ENCODE measurements at places on chromosomes 11 and 22.

DNA sequence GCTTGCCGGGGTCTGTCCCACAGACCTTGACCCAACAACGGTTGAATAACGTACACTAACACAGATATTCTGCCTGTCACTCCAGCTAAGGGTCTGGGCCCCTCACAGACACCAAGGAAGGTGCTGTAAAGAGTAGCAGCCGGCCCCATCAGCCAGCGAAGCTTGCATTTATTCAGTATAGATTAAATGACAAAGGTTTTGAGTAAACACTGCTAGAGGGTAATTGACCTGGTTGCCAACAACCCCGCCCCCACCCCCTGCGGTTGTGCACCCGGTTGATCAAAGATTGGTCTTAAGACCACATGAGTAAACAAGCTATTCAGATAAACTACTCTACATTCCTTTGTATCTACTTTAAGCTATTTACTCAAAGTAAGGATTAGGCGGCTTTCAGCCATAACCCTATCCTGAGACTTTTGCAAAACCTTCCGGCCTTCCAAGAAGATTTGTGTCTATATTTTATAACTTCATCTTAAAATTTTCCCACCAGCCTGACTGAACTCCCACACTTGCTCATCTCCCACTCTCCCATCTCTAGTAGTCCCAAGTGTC, 4.8 kb upstream of the CKAP5 start:
- DNase-seq, result no peak

GRCh38 chr11:32610797-32611352, 27.2 kb downstream of the EIF3M start:
- DNase-seq, result no peak

DNA sequence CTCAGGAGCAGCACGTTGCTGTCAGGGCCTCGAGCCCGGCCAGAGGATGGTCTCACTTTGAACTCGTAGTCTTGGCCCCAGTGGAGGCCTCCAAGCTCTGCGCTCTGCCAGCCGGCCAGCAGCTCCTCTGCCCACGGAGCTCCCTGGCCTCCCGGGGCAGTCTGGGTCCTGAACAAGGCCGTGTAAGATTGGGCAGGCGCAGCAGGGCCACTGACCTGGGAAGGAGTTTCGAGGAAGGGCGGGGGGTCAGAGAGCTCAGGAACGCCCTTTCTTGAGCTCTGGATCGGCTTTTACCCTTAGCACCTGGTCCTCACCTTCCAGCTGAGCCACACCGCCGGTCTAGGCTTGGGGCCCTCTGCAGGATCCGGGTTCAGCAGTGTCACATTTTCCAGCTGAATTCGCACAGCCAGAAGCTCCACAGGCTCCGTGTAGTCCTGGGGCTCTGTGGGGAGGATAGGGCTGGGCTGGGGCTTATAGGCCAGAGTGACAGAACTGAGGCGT, 2.1 kb downstream of the ROBO4 start:
- DNase-seq, result no peak

- DNase-seq, result no peak
Measured at GRCh38 chr11:86202013-86202336, 42.6 kb upstream of the EED start.

GRCh38 chr11:1050581-1051355, 14.2 kb upstream of the MUC6 start:
- peak; percentile 71 for DNase-seq

- peak; percentile 87 for DNase-seq
Measured at GRCh38 chr22:28882878-28883656, at the start of gene ZNRF3. Gene ZNRF3 (plus strand): TSS chr22:28883572. CDS start chr22:28883767, 195 bp downstream.

- no peak for DNase-seq
Measured at GRCh38 chr11:75330291-75330690, 21.2 kb downstream of the ARRB1 start.

GRCh38 chr11:78651136-78651775, 76.6 kb upstream of the NARS2 start:
- no peak for DNase-seq

- no peak for DNase-seq
Measured at GRCh38 chr11:103396237-103396636, 287.0 kb downstream of the DYNC2H1 start.

DNA sequence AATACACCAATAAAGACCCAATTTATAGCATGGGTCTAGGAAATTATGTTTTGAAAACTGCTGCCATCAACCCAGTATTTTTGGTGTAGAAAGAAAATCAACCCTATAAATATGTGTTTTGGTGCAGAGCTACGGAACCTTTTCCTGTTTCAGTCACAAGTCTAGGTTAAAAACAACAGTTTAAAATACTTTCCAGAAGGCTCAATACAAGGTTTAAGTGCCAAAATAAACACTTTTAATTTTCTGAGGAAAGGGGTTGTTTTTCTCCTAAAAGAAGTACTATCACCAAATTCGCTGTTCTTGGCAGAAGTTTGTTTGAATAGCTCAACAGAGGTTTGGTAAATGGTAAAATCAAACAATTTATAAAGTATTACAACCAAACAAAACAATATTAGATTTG, 201.3 kb downstream of the TMEM135 start:
- no peak for DNase-seq

DNA sequence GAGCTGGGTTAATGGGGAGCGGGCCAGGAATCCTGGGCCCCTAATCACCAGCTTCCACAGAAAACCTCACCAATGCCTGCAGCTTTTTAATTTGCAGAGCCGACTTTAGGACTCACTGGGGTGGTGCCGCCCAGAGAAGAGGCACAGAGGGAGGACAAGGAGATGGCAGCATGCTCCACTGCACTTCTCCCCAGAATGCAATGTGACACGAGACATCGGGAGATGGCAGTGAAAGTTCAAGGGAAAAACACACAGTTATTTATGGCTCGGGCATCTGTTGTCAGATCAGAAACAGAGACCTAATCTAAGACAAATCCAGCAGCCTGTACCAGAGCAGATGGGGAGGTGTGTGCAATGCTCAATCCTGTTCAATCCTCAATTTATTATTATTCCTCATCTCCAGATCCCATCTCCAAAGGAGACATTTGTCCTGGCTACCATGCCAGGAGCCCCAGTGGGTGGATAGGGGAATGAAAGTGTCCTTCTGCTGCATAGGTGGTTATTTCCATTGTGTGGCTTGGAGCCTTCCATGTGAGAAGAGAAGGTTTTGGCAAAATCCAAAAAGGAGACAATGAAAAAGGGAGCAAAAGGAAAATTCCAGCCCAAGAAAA, 250.0 kb downstream of the NXPE2 start:
- no peak for DNase-seq

- DNase-seq, result no peak
Measured at GRCh38 chr11:61769169-61769920, 16.9 kb downstream of the MYRF start.

DNA sequence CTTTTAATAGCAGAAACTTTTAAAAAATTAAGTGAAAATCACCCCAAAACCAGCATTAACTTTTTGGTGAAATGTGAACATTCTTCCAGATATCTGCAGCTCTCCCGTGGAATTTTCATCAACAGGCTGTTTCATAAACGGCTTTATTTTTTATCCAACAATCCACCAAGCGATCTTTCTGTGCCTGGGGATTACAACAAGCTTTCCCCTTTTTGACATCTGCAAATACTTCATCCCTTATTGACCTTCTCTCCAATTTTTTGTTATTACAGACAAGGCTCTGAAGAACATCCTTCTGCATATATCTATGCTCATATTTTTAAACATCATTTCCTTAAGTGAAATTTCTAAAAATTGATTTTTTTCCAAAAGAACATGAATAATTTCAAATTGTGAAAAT, 5.8 kb upstream of the SERPINH1 start:
- no peak for DNase-seq
